ENCODE measurements at places on chromosomes 5 and 9. TPM values are rescaled to one million over a fixed set of nuclear protein-coding genes. Genes with fewer than 3 reads are reported as not detected.

DNA sequence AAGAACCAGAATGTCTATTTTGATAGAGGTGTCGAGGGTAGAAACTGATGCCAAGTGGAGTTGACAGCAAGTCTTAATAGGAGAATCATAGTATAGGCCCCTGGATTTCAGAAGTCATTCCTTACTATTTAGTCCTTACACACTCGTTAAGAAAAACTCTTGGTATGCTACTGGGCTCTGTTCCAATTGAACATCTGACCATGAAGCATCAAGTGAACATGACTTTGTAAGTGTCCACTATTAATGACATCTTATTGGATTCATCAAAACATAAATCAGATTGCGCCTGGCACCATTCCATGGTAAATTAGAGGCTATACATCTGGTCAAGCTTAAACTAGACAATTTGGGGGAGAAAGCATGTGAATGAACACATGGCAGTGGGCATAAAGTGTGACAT is 1056.5 kb upstream of the EDIL3 start:
- no peak for DNase-seq

DNA sequence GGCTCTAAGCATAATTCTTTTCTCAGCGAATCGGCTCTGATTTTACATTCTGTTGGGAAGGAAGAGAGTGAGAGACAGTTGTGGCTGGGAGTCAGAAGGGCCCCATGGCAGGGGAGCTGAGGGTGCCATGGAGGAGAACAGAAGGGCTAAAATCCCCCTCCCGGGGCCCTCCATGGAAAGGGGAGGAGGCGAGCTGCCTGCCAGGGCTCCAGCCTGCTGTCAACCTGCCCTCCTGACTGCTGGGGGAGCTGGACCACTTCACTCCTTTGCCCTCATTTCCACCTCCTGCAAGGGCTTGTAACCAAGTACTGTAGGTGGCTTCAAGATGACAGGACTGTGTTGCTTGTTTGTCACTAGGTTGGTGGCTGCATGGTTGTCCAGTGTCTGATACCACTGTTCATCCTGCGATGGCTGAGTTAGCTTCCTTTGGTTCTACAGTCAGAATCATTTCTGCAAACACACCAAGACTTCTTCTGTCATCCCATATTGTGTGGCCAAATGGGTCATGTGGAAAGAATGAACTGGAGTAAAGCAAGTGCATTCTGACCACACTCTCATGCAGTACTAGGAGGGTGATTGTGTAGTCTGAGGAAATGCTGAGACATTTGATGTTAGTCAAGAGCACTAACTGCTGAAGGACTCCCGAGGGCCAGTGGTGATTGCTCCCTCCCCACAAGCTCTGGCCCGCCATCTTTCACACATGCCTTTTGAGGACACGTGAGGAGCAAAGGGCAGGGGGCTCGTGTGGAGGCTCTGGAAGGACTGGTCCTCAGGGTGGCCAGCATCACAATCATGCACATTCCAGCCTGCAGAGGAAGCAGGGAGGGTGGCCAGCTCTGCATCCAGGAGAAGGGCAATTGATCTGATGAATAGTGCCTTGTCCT is 307.2 kb downstream of the GADD45G start:
- no peak for DNase-seq

- no peak for DNase-seq
Measured at GRCh38 chr5:50763846-50764245, 97.4 kb downstream of the PARP8 start.

DNA sequence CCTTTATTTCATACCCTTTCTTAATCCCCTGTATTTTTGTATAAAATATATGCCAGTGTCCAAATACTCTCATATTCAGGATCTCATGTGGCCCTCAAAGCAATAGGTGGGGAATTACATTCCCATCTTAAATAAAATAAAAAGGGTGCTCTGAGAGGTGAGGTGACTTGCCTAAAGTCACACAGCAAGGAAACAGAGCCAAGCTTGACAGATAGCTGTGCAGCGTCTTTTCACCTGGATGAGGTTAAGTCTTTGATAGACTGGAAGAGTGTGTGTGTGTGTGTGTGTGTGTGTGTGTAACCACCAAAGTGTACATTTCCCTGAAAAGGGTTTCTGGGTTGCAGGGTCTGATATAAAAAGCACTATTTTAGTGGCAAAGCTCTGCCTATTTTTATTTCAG is 12.4 kb downstream of the MSX2 start:
- DNase-seq = no peak

GRCh38 chr5:123700624-123701287 is 188.8 kb downstream of the CSNK1G3 start:
- DNase-seq = peak; percentile 96

DNA sequence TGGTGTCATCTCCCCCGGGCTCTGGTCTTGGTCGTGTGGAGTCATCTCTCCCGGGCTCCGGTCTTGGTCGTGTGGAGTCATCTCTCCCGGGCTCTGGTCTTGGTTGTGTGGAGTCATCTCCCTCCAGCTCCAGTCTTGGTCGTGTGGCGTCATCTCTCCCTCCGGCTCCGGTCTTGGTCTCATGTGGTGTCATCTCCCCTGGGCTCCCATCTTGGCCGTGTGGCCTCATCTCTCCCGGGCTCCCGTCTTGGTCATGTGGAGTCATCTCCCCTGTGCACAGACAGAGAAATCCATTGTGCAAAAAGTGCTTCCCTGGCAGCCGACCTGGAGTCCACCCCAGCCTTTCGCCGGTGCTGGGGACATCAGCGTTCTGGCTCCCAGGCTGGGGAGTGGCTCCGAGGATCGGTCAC is 91.1 kb upstream of the CACNA1B start:
- no peak for DNase-seq

- peak; percentile 45 for DNase-seq
Measured at GRCh38 chr9:115024925-115025535, 92.9 kb downstream of the TNC start.

GRCh38 chr5:34047143-34047542 is 4.1 kb upstream of the C1QTNF3 start:
- DNase-seq = no peak

DNA sequence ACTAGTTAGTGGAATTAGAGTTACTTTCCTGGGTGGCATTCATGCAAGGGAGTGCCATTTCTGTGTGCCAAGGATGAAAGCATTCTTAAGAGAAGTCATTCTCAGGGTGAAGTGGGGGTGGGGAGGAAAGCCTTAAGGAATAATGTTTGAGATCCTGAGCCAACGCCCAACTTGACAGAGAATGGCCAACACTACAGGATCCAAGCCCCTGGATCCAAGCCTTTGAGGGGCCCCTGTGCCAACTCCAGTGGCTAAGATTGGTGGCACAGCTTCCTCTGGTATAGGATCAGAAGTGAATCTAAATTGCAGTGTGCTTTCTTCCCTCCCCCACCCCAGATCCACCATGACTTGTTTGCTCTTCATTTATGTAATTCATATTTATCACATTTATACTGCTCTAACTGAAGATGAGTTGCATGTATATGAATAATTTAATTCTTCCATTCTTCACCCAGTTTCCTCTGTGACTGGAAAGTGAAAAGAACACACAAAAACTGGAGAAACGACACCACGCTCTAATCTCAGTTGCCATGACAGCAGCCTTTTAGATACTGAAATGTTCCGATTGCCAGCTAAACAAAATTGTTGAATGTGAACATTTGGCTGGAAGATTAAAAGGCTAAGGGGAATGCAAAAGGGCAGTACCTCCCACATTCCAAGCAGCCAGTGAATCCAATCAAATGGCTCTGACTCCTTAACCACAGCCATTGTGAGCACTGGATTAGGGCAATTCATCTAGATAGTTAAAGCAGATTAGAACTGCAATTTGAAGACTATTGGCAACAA is 4.5 kb downstream of the ZNF608 start:
- DNase-seq = peak; percentile 94

DNA sequence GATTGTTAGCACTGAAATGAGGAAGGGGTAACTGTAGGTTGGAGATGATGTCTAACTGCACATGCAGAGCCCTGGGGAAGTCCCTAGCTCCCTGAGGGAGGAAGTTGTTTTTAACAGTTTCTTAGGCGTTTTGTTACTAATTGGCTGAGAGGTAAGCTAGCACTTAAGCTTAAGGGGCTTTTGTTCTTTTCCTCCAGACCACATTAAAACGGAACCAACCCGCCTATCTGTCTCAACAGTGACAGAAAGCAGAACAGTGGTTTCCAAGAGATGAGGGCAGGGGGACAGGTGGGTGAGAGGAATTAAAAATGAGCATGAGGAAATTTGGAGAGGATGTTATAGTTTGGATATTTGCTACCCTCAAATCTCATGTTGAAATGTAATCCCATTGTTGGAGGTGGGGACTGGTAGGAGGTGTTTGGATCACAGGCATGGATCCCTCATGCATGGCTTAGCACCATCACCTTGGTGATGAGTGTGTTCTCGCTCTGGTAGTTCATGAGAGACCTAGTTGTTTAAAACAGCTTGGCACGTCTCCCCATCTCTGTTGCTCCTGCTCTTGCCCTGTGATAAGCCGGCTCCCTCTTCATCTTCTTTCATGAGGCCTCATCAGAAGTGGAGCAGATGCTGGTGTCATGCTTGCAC is 38.9 kb downstream of the LYRM7 start:
- no peak for DNase-seq

GRCh38 chr5:159018855-159019254 is 80.9 kb downstream of the EBF1 start:
- DNase-seq = no peak

DNA sequence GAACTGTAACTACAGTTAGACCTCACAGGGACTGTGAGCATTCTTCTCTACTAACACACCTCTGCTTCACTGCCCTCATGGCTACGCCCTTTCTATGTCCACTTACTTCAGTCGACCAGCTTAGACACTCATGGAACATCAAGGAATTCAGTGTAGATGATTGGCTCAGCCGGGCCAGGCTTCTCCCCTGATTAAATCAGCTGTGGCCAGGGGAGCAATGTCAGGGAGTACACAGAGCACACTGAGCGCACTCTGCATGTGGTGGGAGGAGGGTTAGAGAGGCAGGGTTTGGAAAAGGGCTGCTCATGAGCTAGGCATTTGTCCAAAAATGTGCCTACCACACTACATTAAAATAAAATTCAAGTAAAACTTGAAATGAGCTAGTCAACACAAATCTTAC is 400.5 kb downstream of the ARRDC3 start:
- no peak for DNase-seq

DNA sequence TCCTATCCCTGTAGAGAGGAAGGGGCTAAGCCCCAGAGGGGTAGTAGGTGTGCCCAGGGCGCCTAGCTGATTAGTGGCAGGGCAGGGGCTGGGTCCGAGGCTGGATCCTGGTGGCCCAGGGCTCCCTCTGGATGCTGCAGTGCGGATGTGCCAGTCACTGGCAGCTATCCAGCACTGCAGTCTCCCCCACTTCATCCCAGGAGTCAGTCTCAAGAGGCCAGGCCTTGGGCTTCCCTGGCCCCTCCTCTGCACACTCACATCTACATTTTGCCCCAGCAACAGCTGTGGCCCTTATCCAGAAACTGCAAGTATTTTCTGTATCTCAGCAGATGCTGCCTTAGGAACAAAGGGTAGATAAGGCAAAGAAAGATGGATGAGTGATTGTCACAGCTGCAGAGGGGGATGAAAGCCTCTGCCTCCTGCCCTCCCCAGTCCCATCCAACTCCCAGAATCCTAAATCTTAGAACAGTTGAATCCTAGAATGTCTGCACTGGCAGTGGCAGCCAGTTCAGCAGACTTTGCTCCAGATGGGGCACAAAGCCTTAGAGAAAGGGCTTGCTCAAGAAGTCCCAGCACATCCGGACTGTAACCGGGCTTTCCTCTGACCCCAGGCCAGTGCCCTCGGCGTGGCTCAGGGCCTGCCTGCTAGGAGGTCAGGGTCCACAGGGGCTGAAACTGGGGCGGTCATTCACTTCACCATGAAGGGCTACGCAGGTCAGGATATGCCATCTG is 1.6 kb downstream of the ANXA6 start:
- DNase-seq = no peak

- no peak for DNase-seq
Measured at GRCh38 chr9:79632705-79633104, 60.9 kb downstream of the TLE4 start.

DNA sequence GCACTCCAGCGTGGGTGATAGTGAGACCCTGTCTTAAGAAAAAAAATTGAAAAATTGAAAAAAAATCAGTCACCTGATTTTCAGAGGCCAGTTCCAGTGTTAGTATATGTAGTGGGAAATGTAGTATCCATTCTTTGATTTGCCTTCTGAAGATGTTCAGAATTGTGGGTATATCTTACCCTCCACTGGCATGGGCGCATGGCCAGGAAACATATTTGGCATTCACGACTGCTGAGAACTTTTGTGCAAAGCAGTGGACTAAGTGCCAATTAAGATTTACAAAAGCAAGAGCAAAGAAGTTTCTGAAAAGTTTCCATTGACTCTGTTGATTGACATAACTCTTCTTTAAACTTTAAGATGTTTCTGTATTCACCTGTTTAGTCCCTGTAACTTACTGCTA is 2.4 kb downstream of the CAVIN4 start:
- no peak for DNase-seq

GRCh38 chr9:117704024-117704575 is at the start of gene TLR4:
Gene TLR4, plus strand, starts transcription at chr9:117704403. Its CDS starts 70 bp downstream, at chr9:117704473.
- DNase-seq = no peak

- no peak for DNase-seq
Measured at GRCh38 chr5:90000351-90000750, 409.2 kb downstream of the CETN3 start.

DNA sequence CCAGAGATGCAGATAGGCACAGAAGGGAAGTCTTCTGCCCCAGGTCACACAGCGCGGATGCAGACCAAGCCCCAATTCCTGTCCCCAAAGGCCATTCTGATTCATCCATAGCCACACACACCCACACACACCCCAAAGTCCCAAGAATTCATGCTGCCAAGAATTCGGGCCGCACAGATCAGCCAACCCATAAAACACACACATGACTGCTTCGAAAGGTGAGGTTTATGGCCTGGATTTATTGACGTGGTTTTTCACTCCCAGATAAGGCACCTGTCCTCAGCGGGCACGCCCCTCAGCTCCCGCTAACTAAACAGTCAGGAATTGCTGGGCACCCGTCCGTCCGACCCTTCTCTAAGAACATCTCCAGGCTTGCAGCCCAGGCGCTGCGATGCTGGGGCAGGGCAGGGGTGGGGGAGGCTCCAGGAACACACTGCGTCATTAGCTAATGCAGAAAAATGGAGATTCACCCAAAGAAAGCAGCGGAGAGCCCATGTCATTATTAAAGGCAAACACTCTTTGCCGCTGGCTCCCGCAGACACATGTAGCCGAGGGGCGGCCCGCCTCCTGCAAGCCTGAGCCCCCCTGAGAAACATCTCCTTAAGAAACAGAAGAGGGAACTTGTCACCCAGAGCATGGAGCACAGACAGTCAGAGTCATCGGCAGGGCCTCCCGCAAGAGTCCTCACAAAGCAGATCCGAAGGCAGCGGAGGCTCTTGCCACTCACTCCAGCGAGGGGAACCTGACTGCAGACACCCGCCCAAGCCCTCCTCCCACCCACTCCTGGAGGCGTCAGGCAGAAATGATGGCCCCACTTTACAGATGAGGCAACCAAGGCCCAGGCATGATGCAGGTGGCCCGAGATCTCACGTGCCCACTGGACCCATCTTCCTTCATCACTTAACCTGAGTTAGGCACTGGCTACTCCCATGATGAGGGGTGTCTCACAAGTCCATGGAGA is 19.9 kb downstream of the VAV2 start:
- peak; percentile 50 for DNase-seq

- DNase-seq = no peak
Measured at GRCh38 chr5:111070272-111071134, 1.0 kb upstream of the TSLP start.

Gene FYB1
- total RNA-seq = not detected

Gene C7
- not detected for total RNA-seq

Gene EGFLAM
- total RNA-seq = 0.63 TPM

Gene FOXD4L3
- total RNA-seq = 0.04 TPM

Gene PCDHGB2
- under 0.01 TPM for total RNA-seq

Gene CCNI2
- 0.39 TPM for total RNA-seq

Gene HRH2
- not detected for total RNA-seq

Gene ECM2
- total RNA-seq = 1.4 TPM

Data from foreskin keratinocyte (primary cell).